ENCODE measurements at places on chromosomes 12 and 14. TPM values are rescaled to one million over a fixed set of nuclear protein-coding genes. Genes with fewer than 3 reads are reported as not detected.
A peak's percentile ranks its signal among the peaks of the same experiment; 100 is the strongest.

DNA sequence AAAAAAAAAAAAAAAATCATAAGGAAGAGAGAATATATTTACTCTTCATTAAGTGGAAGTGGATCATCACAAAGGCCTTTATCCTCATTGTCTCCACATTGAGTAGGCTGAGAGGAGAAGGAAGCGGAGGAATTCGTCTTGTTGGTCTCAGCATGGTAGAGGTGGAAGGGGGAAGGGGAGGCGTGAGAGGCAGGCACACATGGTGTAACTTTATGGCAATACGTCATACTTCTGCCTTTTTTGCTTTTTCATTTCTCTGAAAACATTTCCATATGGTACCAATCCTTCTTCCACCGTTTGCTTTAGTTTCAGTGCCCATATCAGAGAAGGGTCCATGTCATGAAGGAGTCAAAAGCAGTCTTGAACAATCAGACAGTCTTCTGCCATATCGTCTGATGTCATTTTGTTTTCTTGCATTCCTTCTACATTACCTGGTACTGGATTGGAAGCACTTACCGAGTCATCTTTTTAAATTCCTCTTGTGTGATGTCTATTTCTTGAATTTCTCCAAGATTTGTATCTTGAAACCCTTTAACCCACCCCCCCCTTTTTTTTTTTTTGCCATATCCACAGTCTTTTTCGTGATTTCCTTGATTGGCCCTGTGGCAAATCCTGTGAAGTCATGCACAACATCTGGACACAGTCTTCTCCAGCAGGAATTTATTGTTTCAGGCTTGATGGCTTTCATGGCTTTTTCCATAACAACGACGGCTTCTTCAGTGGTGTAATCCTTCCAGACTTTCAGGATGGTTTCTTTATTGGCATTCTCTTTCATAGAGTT is 8.9 kb downstream of the FUT8 start:
- DNase-seq = no peak

DNA sequence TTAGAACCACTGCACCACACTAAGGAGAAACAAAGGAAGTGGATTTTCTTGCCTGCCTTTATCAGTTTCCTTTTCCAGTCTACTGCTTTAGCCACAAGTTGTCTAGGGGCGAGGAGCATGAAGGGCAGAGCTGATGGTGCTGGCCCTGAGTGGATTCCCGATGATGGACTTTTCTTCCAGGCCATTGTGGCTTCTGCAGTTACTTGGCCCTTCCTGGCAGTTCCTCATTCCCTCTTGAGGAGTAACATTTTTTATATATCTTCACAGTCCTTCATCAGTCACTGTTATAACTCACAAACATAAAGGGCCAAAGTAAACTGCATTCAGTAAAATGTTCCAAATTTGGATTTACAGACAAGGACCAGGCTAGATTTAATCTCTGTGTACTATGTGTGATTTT is 61.2 kb upstream of the SRSF5 start:
- DNase-seq = no peak

DNA sequence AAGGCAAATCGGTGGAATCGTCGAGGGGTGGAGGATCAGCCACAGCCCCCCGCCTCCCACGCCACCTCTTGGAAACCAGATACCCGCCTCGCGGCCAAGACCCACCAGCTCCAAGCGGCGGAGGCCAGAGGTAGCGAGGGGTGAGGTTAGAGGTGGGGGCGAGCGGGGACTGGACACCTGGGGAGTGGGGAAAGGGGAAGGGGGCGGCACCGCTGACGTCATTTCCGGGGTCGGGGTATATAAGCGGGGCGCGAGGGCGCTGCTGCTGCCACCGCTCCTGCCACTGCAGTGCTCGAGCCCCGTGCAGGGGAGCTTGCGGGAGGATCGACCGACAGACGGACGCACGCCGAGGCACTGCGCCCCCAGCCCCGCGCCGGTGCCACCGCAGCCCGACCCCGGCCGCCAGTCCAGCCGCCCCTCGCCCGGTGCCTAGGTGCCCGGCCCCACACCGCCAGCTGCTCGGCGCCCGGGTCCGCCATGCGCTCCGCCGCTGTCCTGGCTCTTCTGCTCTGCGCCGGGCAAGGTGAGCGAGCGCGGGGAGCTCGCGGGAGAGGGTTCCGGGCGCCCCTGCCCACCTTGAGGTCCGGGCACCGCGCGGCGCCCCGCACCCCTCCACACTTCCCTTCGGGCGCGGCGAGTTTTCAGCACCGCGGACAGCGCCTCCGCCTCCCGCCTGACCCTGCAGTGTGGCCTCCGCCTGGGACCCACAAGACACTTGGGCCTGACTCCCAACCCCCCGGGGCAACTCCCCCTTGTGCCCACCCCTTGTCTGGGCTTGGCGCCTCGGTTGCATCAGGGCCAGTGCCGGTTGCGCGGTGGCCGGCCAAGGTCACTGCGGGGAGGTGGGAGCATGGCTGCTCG is at the start of gene CHGA:
Gene CHGA (plus strand): TSS at position 268 of the 861 bp plus-strand sequence. CDS start 210 bp downstream, at position 478.
- peak; percentile 45 for DNase-seq

DNA sequence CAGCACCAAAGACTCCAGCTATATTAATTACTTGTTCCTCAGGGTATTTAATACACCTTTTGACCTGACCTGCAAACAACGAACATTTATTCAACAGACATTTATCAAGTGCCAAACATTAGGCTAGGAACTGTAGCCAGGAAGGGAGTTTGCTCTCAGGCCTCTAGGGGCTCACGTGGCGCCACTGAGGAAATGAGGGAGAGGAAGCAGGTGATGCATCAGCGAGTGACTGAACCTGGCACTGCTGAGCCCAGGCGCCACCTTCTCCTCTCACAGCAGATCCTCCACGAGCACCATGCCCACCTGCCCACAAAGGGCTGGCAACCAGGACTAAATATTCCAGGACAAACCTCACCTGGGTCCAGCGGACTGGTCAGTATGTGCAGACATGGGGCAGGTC is 50.2 kb downstream of the SETD3 start:
- peak; percentile 33 for DNase-seq

DNA sequence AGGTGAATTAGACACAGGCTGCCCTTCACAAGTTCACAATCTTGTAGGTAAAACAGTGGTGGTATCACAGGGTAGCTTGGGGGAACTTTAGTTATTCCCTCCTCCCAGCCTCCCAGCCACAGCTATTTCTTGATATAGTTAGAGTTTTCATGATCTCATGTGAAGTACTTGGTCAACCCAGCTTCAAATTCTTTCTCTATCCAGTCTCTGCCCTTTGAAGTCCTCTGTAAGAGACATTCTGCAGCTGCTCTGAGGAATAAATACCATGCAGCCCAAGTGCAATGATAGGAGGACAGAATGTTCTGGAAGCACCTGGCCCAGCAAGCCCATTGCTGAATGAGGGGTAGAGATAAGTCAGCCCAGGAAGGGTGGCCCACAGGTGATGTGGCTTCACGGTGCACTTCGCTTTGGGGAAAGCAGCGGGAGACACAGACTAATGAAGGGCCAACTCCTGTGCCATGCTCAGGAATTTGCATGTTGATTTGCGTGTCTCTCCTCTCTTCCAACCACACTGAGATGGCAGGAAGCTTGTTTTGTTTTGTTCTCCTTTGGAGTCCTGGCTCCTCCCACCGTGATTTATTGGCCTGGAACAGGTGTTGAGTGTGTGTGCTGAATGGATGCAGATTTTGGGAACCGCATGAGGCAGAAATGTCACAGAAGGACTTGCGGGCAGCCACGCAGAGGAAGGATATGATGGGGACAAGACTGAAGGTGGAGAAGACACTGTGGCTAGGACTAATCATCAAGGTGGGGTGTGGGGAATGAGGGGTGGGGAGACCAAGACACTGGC is 8.0 kb upstream of the TXNRD1 start:
- no peak for DNase-seq

DNA sequence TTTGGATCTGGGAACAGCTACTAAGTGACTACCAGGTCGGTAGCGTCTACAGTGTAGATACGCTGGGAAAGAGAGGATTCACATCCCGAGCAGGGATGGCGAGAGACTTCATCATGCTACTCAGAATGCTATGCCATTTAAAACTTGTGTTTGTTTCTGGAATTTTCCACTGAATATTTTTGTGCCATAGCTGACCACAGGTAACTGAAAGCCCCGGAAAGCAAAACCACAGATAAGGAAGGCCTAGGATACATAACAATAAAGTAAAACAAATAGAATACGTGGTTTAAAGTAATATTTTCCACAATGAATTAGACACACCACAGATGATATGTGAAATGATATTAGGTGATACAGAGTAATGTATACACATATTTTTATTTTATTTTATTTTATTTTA is 7.9 kb upstream of the HCAR1 start:
- DNase-seq = no peak

DNA sequence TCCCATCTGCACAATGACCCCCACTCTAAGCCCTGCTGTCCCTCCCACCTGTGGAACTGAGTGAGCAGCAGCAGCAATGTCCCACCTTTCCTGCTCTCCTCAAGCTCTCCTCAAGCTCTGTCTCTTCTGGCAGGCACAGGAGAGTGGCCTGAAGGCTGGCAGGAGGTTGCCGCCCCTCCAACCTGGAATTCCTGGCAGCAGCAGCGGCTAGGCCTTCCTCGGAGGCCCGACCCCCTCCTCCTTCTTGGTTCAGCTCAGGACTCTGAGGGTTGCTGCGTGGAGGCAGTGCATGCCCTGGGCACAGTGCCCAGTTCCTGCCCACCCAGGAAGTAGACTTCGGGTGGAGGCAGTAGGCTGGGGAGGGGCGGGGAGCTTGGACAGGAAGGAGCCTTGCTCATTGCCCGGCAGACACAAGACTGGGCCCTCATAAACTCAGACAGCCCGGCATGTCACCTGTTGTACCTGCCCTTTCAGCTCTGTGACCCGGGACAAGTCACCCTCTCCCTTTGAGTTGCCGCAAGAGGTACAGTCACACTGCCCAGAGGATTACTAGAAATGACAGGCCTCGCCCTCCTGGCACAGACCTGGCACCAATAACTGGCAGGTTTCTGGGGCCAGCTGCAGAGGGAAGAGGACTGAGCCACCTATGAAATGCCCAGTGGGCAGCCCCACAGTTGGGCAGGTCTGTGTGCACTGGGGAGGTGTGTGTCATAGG is 2.1 kb upstream of the SERPINA1 start:
- no peak for DNase-seq

- DNase-seq = no peak
Measured at GRCh38 chr12:30926243-30927221, at the start of gene TSPAN11. Gene TSPAN11, plus strand, starts transcription at chr12:30926748. Its CDS starts 27,244 bp downstream, at chr12:30953992.

The TAS2R14 gene
- polyA plus RNA-seq = not detected

The SOAT2 gene
- not detected for polyA plus RNA-seq

The PTGDR gene
- 133 TPM for polyA plus RNA-seq

Data from immature natural killer cell (primary cell).